ENCODE measurements at places on chromosomes 3 and 15.

- no peak for DNase-seq
These were observed 99.8 kb downstream of the KCNH8 start for GRCh38 chr3:19248143-19248542.

GRCh38 chr3:126473292-126474168, 2.2 kb downstream of the ZXDC start:
- DNase-seq: no peak

DNA sequence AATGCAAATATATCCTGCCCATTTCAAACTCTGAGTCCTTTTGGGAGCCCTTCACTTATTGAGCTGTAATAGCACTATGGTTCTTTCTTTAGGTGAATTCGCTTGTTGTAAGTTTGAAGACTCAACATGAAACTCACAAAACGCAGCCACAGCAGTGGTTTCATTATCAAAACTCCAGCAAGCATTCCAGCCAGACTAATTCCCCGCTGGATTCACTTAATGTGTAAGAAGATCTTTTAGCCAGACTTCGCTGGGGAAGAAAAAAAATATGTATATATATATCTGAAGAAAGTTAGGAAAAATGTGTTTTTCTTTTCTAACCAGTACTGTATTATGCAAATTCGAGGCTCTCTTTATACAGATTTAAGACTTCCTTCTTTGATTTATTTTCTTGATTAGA, 241.1 kb downstream of the WNT5A start:
- DNase-seq: no peak

- DNase-seq: no peak
These were observed 12.4 kb downstream of the HES1 start for GRCh38 chr3:194148383-194148782.

- DNase-seq: no peak
These were observed 790 bp downstream of the PARP14 start for GRCh38 chr3:122681284-122681973.

DNA sequence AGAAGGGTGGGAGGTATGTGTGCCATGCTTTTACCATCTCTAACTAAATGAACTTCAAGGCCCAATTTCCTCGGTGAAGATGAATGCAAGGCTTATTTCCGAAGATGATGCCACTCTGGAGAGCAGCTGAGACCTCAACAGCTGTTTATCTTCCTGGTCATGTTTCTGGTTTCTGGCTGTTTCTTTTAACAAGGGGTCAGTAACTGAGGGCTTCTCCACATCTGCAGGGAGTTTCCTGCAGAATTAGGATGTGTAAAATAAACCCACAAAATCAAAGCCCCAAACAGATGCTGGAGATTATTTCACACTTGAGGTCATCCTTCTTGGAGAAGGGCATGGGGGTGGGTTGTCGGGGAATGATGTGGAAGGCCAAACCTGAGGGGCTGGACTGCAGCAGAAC, 220.3 kb downstream of the THSD4 start:
- DNase-seq: no peak

- DNase-seq: no peak
These were observed 29.5 kb downstream of the CORO2B start for GRCh38 chr15:68608206-68608843.

GRCh38 chr15:32715276-32715675, 2.5 kb upstream of the GREM1 start:
- DNase-seq: no peak

DNA sequence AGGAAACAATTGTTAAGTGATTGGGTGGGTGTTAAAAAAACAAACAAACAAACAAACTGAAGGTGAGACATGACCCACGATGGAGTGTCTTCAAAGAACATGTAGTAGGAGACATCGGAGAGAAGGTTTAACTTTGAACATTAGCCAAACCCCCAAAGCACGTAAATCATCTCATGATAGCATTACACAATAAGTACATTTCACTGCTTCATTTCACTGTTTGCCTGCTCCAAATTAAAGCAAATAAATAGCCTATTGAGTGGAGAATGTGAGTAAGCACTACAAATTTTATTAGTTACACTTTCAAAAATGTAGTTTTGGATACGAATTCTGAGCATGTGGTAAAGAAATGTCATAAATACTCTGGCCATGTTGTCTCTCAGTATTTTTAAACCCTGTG, 287.0 kb downstream of the SI start:
- DNase-seq: no peak

DNA sequence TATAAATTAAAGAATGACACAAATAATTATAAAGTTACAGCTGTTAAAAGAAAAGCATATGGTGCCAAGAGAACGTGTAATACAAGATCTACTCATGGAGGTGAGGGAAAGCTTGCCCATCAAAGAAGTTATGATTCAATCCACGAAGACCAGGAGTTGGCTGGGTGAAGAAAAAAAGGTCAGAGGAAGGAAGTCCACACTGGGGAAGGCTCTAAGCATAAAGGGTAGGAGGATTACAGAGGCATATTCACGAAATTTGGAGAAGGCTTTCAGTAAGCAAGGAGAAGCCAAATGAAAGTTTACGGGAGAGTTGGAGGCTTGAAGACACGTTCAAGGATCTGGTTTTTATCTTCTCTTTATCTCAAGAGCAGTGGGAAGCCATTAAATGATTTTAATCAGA, 1.8 kb upstream of the TGFBR2 start:
- DNase-seq: no peak

DNA sequence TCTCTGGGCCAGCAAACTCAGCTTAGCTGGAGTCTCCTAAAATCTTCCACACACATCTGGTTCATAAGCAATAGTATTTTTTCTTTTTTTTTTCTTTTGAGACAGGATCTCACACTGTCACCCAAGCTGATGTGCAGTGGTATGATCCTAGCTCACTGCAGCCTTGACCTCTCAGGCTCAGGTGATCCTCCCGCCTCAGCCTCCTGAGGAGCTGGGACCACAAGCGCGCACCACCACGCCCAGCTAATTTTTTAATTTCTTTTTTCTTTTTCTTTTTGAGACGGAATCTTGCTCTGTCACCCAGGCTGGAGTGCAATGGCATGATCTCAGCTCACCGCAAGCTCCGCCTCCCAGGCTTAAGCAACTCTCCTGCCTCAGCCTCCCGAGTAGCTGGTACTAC, 34.3 kb downstream of the RNU5B-1 start:
- DNase-seq: no peak

GRCh38 chr15:60417112-60417511, 19.3 kb upstream of the ANXA2 start:
- DNase-seq: no peak

- no peak for DNase-seq
These were observed 147.5 kb downstream of the TNIK start for GRCh38 chr3:171312741-171313140.

DNA sequence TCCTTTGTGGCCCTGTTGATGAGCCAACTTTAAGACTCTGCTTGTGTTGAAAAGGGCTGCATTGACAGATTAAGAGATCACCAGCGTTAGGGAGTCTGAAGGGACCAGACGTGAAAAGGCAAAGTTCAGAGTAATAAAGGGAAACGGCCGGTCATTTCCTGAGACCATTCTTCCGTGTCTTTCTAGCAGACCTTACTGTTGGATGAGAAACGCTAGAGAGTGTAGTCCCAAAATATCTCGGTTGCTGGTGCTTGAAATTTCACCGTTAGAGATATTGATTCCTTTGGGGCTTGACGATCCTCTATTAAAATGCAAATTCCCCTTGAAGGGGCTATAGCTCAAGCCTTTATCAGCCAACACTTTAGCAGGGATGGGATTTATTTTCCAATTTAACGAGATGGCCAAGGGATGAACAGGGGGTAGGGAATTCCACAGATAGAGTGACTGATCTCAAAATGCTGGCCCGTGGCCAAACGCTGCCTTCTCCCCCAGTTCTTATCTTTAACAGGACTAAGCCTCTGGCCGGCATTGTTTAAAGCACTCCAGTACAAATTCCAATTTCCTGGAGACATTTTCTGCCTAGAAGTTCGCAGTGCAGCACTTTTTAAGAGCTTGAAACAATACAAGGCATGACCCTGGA, 250.4 kb downstream of the TJP1 start:
- no peak for DNase-seq

- no peak for DNase-seq
These were observed 147.4 kb downstream of the TJP1 start for GRCh38 chr15:29674661-29675533.

- DNase-seq: no peak
These were observed 40.4 kb downstream of the BHLHE40 start for GRCh38 chr3:5019411-5020241.

GRCh38 chr3:123075359-123075758, 8.5 kb downstream of the PDIA5 start:
- no peak for DNase-seq

DNA sequence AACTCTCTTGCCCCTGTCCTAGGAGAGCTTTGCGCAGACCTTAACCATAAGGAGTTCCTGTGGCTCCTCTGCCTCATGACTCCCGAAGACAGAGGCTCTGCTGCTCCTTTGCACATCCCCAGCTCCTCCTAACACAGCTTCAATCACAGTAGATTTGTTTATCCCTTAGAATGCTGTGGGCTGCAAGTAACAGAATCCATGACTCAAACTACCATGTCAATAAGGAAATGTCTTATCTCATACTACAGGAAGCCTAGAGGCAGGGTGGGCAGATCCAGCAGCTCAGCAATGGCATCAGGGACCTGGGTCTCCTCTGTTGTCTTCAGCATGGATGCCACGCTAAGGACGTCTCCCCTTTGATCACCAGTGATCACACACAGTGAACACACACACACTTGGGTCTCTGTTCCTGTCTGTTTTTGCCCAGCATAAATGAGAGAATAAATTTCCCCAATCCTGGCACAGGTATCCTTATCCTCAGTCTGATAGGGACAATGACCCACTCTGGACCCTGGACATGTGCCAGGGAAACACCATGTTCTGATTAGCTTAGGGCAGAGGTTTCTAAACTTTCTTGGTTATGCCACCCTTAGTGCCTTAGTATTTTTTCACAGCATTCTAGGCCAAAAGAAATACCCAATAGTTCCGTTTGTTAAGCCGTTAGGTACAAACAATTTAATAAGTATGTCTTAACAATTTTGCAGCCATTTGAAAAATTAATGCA, 46.1 kb upstream of the MRPS22 start:
- no peak for DNase-seq

GRCh38 chr3:100088735-100089368, 25.4 kb downstream of the FILIP1L start:
- no peak for DNase-seq

DNA sequence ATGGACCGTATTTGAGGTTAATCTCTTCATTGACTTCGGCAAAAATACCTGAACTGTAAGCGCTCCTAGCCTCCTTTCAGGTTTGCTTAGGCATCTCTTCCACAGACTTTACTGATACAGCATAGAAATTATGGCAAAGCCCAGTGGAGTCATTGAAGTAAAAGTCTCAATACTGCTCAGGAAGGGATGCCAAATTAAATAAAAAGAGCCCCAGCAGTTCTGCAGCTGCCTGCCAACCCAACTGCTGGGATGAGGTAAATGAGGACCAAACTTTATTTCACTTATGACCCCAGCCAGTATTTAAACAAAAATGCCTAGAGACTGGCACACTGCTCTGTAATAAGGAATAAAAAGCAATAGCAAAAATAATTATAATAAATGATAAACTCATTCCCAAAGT, 65.4 kb downstream of the IQCH start:
- no peak for DNase-seq

DNA sequence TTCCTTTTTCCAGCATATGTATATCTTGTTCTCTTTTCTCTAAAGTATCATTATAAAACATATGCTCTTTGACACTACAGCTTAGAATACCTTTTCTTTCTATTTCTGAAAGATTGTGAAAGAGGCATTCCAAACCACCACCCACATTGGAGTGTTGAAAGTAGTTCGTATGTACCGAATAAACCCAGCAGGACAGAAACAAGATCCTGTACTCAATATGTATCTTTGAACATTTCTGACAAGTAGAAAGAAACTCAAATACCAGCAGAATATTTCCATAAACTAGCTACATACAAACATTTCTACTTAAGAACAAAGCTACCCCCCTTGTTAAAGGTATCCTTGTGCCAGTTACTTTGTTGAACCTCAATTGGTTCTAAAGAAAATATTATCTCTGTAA, 415.3 kb upstream of the ALCAM start:
- DNase-seq: no peak

DNA sequence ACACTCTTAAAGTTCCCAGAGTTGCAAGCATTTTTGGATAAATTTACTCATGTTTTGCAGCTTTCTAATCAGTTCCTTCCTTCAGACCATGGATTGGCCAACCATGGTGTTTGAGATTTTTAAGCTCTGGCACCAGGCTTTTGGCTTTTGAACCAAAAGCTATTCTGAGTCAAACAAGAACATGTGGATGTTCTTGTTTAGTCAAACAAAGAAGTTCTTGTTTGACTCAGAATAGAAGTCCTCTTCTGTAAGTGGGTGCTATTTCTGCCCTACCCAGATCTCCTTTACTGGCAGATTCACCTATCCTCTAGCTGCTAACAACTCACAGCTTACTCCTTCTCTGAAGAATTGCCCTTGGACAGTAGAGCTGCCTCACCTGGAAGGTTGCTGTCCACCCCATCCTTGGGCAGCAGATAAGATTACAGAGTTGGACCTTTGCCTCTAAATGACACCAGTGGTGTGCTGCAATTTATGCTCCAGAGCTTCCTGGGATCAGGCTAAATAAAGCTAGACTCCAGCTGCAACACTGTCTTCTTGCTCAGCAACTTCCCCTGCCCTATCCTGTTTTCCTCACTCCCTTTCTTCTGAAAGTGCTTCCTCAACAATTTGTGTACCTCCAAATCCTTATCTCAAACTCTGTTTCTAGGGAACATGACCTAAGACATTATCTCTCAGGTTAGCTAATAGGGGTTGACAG, 65.6 kb downstream of the COL6A6 start:
- no peak for DNase-seq

DNA sequence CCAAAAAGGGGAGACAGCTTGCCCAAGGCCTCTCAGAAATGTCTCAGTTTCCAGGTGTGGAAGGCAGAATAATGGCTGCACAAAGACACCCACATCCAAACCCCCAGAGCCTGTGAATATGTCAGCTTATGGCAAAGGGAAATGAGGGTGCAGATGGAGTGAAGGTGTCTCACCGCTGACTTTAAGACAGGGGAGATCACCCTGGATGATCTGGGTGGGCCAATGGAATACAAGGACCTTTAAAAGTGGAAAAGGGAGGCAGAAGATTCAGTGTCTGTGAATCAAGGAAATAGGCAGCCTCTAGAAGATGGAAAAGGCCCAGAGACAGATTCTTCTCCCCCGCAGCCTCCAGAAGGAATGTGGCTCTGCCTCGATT, 48.8 kb upstream of the ATP2B2 start:
- no peak for DNase-seq

GRCh38 chr15:39404767-39405181, 176.1 kb upstream of the THBS1 start:
- DNase-seq: no peak

DNA sequence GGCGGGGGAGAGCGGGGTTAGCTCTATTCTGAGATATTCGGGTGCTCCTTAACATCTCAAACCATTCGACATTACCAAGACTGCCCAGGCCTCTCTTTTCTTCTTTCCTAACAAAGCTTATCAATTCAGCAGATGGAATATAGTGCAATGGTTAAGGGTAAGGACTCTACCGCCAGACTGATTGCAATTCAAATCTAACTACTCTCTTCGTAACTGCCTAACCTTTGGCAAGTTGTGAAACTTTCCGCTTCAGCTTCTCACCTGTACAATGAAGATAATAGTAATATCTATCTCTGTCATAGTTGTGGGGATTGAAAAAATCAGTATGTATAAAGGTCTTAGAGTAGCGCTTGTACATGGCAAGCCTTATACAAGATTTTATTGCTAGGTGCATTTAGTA, 972 bp downstream of the UBA5 start:
- no peak for DNase-seq
